ENCODE measurements at places on chromosomes 11 and 22.

GRCh38 chr11:11975201-11976092 is 33.0 kb downstream of the DKK3 start:
- DNase-seq: no peak

GRCh38 chr11:120710354-120711131 is 199.0 kb downstream of the GRIK4 start:
- DNase-seq: no peak

DNA sequence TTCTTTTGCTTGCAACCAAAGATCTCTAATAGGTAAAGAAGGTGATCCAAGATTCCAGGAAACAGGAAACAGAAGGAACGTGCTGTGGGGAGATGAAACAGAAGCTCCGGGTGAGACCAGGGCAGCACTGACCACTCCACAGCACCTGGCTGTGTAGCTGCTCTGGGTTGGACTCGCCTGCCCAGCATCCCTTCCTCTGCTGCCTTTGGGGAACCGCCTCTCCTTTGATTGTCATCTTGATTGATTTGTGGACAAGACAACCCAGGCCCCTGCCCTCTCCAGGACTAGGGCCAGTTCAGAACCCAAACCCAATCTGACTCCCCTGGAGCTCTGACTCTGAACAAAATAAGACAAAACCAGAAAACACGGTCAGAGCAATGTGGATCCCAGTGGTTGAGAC is 14.7 kb upstream of the APOBEC3A start:
- DNase-seq: no peak

DNA sequence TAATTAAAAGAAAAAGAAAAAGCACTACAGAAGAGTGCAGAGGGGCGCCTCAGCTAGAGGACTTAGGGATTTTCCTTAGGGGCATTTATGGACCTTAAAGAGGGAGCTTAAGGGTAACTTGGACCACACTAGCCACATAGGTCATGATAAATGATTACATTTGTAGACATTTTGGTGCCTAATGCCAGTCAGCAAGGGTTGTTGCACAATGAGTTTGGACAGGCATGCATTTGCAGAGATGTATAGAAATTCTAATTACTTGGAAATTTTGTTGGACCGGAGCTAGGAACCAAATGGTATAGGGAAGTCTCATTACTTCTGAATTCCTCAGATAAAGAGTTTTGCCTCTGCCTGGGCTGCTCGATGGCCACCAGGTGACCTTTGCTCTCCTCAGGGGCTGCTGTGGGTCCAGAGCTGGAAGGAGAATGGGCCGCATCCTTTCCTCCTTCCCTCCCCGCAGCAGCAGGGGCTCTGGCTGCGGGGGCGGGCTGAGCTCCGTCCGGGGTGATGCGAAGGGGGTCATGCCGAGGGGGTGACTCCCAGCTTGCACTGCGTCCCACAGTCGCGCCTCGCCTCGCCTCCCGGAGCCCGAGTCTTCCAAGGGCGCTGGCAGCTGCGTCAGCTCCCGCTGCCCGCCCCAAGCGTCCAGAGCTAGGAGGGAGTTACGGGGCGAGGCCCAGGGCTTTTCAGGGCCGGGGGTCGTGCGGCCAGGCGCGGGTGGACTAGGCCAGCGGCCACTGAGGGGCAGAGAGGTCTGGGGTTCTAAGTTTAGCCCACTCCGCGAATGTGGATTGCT is 20.3 kb upstream of the MALAT1 start:
- DNase-seq: no peak

DNA sequence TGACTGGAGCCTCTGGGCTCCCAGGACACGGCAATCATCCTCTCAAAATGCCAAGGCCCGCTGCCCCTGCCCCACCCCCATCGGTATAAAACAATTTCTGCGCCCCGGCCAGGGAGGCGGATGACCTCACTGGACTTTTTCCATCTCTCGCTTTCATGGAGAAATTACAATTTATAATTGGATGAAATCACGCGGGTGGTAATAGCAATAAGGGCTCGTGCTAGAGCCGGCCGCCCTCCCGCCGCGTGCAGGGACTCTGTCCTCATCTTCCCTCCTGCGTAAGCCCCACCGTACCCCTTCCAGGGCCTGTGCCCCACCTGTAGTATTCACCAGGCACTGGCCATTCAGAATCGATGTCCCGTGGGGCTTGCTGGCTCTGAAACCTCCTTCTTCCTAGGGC is 64.5 kb downstream of the MACROD1 start:
- no peak for DNase-seq

DNA sequence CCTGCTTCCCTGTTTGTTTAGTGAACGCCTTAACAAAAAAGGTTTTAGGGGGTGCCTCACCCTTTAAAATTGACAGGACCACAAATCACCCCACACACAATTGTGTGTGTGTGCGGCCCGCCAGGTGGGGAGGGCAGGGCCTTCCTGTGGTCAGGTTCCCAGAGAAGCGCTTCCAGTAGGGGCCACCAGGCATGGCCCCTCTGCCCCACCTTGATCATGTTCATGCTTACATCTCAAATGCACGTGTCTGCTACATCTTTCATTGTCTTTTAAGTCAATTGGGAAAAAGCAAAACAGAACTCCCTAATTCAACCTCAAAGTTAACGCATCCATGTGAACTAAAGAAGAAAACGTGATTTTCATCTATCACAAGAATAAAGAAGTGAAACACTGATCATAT is 1335.3 kb downstream of the TBC1D22A start:
- no peak for DNase-seq

DNA sequence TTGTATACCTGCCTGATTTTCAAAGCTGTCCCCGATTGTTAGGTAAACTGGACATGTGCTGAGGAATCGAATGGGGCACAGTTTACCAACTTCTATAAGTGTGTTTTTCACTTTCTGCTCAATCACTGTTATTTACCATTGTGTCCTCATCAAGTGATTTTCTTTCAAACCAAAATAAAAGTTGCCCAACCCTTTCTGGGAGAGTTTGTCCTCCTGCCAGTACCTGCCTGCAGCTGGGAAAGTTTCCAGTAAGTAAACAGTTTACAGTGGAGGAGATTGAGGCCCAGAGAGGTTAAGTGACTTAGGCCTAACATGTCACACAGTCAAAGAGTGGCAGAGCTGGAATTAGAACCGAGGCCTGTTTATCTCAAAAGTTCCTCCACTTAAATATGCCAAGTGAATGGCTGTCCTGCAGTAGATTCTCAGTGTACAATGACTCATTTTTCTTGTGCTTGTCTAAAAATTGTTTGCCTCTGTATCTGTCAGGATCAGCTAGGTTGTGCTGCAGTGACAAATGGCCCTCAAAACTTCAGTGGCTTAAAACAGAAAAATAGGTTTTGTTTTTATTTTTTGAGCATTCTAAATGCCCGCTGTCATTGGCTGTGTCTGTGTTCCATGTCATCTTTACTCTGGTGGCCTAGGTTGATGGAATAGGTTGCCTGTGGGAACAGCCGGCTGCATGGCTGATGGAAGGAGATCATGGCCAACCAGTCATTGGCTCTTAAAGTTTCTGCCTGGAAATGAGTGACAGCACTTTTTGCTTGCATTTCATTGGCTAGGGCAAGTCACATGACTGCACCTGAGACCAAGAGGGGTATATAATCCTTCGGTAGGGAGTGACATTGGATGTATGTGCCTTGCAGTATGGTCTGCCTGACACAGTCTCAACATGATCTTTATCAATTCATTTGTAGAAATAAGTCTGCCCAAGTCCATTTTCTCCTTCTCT is 61.8 kb upstream of the CRYBB3 start:
- DNase-seq: no peak

DNA sequence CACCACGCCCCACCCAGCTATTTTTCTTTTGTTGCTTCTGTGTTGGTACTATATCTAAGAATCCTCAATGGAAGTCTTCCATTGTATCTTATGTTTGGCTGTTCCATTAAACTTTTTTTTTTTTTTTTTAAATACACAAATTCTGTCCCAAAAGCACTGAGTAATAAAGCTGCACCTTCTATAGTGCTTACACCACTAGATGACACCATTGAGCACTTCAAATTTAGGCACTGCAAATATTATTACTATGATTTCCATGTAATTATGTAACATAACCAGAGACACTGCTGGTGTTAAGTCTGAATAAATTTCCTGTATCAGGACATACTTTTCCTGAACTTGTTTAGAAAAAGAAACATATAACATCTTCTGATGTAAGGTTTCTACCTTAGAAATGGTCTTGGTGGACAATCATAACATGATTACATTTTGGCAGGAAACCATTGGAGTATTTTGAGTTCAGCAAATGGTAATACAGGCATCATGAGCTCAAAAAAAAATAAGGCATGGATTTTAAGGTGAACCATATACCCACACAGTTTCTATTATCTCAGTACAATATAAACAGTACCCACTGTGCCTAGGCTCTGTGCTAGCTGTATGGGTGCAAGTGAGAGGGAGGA is 110.5 kb downstream of the ATG16L2 start:
- DNase-seq: no peak

- no peak for DNase-seq
These were observed 10.6 kb upstream of the XBP1 start for GRCh38 chr22:28810821-28811491.

DNA sequence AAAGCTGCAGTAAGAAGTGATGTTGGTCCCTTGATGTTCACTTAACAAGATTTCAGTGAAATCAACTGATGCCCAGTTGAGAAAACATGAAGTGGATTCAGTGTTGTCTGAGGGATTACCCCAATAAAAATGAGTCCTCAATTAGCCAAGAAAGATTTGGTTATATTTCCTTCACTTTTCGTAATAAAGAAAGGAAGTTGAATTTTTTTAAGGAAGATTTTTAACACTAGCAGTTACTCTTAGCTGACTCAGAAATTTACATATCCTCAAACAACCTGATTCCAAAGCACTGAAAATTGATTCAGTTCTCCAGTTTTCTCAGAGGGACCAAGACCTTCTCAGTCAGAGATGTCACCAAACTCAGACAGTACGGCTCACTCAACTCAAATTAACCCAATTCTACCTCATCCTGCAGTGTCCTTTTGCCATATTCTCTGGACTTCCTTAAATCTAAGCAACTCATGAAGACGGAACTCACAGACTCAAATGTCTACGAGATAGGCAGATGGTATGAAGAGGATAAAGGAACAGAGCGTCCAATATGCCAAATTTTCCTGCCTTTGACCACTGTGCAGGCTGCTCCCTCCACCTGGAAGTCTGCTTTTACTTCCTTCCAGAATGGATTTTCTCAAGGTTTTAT is 22.8 kb downstream of the SLC5A4 start:
- DNase-seq: no peak

GRCh38 chr11:58919561-58919960 is 19.7 kb upstream of the GLYATL1 start:
- no peak for DNase-seq

- DNase-seq: peak; percentile 22
These were observed 642 bp upstream of the PIK3C2A start for GRCh38 chr11:17208257-17208999.

DNA sequence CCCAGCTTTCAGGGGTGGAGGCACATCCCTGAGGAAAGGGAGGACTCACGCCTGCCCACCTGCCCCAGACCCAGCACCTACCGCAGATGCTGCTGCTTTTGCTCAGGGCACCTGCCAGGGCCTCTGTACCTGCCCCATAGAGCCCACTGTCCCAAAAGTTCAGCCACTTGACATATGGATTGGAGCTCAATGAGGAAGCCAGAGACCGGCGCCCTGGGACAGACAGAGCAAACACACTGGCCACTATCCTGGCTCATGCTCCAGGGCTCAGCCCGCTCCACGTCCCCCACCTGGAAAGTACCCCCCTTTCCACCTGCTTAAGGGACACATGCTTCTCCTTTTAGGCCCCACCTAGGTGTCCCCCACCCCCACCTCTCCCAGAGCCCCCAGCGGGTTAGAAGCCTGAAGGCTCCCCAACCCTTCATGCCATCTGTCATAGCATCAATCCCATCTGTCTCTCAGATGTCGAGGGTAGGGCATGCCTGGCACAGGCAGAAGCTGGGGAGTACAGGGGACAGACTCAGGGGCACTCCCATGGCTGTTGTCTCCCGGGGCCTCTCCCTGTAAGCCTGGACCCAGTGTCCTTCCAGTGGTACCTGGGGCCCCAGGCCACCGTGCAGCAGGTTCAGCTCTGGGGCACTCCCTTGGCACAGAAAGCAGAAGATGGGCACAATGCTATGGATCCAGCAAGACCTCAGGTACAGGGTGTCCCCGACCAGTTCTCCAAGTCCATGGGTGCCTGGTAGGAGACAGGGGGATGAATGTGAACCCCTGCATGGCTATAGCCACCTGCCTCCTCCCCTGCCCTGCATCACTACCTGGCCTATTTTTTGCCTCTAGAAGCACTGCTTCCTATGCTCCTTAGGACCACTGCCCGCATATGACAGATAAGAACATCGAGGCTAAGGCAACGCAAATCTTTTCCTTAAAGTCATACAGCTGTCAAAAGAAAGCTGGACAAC is 2.2 kb upstream of the P2RX6 start:
- no peak for DNase-seq

DNA sequence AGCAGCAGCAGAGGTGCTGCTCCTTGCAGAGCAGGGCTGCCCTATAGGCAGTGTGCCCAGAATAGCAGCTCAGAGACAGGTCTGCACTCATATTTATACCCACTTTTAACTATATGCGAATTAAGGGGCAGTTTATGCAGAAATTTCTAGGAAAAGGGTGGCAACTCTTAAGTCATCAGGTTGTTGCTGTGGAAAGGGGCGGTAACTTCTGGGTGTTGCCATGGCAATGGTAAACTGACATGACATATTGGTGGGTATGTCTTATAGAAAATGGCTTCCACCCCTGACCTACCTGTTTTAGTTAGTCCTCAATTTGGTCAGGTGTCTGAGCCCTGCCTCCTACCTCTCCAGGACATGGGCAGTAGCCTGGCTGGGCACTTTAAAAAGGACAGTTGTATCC is 122.3 kb downstream of the ATXN10 start:
- DNase-seq: no peak

GRCh38 chr22:42711281-42711731 is 9.4 kb downstream of the A4GALT start:
- no peak for DNase-seq

DNA sequence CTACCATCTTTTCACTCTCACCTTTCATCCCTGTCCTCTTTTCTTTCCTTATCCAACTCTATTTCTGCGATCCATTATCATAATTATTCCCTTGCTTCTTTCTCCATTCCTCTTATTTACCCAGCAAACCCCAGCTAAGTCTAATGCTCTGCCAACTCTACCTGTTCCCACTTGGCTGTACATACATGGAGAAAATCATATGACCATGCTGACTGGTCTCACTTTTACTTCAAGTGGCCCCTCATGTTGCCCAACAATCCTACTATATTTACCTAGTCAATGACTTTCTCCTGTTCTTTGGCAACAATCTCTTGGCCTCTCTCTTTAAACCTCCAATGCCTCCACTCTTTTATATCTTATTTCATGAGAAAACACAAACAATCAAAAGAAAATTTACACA is 94.1 kb downstream of the USP35 start:
- no peak for DNase-seq

- DNase-seq: no peak
These were observed 87.7 kb upstream of the NECTIN1 start for GRCh38 chr11:119816660-119817059.

Measured in activated CD4-positive, alpha-beta T cell treated with anti-CD3 and anti-CD28 coated beads, Interleukin-2, amount 50 U/mL, for 1 hour (primary cell).